ENCODE measurements at places on chromosomes 3 and 15.

- no peak for DNase-seq
Measured at GRCh38 chr15:85531083-85531482, 150.7 kb downstream of the AKAP13 start.

DNA sequence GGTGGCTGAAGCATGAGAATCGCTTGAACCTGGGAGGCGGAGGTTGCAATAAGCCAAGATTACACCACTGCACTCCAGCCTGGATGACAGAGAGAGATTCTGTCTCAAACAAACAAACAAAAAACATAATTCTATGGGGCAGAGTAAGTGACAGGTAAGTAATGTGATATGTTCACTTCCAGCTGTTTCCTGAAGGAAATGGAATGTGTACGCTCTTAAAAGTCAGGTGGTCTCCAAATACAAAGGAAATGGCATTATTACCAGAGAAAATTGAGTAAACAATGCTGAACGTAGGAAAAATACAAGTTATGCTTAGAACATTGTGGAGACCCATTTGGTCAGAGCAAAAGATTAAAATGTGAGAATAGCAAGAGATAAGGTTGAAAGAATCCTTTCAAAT is 278.5 kb downstream of the SCAPER start:
- DNase-seq, result no peak

DNA sequence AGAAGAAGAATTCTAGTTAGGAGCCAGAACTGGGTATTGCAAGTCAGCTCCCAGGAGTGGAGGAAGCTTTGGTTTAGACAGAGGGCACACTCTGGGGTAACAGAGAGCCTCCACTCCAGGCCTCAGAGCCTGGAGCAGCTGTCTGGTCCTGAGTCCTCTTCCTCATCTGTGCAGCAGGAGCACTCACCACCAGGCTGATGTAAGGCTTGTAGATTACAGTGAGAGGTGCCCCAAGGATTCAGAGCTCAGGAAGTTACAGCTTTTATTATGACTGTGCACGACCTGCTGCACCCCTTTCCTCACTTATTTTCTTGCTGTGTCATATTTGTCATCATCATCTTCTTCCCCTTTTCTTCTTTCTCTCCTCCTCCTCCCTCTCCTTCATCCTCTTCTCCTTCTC is 210.4 kb downstream of the ATP10A start:
- no peak for DNase-seq

GRCh38 chr3:120909602-120909878 is 1.5 kb downstream of the STXBP5L start:
- DNase-seq, result no peak

DNA sequence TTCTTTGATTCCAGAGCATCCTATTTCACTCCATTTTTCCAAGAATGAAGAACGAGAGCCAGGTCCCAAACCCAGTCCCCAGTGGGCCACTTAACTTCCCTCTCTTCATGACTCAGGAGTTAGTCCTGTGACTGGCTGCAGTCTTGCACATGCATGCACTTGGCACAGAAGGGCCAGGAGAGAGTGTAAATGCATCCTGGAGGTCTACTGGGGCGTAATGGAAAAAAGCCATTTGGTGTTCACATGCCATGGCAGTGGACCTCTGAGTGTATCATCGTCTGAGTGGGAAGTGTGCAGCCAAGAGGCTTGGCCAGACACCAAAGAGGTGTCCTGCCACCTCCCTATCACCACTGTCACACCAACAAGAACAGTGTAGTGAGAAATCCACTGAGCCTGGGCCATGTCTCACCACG is 15.1 kb upstream of the RFTN1 start:
- no peak for DNase-seq

DNA sequence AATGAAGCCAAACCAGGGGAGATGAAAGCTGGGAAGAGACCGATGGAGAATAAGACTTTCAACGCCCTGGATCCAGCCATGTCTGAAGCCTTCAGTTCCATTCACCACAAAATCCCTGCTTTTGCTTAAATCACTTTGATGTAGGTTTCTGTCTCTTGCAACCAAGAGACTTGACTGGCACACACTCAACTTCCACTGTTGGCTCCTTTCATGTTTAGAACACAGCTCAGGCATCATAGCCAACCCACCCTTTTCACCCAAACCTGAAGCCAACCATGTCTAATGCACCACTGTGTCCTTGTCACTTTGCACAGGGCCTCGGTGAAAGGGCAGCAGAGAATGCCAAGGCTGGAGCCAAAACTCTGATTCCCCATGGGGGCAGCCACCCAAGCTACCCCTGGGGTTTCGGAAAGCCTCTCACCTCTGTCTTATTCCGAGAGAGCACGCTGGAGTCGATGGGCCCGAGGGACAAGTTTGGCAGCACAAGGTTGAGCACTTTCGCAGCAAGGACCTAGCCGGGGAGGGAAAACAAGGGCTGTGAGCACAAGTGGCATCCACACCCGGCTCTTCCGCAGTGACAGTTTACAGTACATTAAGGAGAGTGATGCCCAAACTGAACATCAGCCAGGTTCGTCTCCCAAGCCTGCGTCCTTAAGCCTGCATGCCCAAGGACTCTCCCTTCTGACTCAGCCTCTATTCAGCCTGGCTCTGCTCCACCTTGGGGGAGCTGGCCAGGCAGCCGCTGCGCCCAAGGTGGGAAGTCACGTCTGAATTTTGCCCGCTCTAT is 37.6 kb downstream of the ABTB1 start:
- no peak for DNase-seq

- DNase-seq, result peak; percentile 57
Measured at GRCh38 chr3:95289295-95289694, 1226.4 kb downstream of the NSUN3 start.

- peak; percentile 43 for DNase-seq
Measured at GRCh38 chr15:99014803-99015697, 7.5 kb upstream of the PGPEP1L start.

DNA sequence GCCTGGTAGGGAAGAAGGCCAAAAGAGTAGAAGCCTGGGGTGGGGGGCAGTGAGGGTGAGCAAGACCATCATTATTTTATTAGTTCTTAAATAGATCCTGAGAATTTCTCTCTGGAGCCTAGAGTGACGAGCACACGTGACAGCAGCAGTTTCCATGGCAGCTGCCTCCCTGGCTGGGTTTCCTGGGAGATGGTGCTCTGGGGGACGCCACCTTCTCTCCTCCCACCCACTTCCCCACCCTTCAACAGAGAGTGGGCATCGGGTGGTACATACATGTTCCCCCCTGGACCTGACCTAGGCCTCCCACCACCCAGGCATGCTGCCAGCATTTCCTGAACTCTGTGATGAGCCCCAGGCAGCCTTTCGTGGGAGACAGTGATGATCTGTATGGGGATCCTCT is 12.9 kb downstream of the CELF6 start:
- DNase-seq, result no peak

GRCh38 chr15:46413799-46414198 is 779.0 kb downstream of the SQOR start:
- no peak for DNase-seq

GRCh38 chr3:42499478-42499871 is 3.0 kb upstream of the VIPR1 start:
- no peak for DNase-seq

DNA sequence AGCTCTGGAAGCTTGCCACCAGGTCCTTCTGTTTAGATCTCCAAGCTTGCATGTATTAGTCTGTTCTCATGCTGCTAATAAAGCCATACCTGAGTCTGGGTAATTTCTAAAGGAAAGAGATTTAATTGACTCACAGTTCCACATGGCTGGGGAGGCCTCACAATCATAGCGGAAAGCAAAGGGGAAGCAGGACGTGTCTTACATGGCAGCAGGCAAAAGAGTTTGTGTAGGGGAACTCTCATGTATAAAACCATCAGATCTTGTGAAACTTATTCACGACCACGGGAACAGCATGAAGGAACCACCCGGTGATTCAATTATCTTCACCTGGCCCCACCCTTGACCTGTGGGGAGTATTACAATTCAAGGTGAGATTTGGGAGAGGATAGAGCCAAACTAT is 147.0 kb upstream of the PROK2 start:
- DNase-seq, result no peak

GRCh38 chr3:10351013-10351735 is 30.3 kb upstream of the SEC13 start:
- no peak for DNase-seq

DNA sequence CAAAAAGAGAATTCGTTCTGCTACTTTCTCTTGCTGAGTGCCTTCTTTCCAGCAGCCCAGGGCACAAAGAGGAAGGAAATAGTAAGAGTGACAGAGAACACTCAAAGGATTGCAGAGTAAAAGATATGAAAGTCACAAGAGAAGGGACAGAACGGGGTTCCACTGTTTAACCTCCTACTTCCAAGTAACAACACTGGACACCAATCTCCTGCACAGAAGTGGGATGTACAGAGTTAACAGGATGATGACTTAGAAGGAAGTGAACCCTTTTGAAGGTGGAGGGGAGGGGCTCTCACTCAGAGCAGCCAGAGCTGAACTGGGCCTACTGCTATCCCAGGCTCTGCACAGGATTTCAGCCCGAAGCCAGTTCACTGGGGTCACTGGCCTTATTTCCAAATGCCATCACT is 130.1 kb upstream of the PRICKLE2 start:
- DNase-seq, result peak; percentile 70

DNA sequence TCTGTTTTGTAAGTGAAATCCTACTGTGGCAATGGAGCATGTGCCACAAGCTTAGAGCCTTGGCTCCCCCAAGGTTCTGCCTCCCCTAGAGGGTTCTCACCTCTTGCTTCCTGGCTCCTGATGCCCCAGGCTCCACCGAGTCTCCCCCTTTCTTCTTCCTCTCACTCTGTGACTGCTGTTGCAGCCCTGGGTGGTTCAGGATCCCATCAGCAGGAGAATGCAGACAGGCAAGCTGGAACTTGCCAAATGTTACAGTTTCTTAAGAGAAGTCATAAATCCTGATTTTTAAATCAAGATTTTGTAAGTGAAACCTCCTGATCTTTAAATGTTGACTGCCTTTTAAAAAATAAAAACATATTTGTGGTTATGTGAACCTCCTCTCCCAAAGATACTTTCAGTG is 133.9 kb downstream of the CCNL1 start:
- DNase-seq, result no peak

DNA sequence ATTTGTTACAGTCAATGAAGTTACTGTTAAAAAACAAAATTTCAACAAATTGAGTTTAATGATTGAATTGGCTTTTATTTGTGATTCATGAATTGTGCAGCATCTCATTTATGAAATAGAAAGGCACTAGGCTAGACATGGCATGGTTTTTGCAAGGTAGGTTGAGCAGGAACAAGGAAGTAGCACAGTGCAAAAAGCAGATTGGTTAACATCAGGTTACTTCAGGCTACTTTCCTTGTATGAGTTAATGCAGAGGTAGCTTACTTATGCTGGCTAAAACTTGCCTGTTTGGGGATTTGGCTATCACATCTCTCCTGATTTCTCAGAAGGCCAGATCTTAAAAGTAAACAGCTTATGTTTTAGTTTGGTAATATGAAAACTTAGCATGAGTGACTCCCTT is 23.0 kb upstream of the SV2B start:
- no peak for DNase-seq

DNA sequence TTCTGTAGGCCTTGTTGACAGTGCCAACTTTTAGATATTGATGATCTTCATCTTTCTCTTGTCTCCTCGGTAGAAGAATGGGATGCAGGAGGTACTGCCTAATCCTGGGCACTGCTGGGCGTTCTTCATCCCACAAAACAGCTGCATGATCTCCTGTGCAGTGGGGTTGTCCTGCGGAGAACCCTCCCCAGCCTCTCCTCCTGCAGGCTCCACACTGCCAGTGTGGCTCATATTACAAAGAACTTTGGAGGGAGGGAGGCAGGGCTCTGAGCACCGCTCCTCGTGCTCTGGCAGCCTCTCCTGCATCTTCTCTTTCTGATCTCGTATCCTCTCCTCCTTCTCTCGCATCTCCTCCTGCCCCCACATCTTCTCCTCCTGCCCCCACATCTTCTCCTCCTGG is 7.5 kb downstream of the GOLGA6L2 start:
- no peak for DNase-seq

- DNase-seq, result no peak
Measured at GRCh38 chr15:78789615-78790014, 21.6 kb downstream of the ADAMTS7 start.

GRCh38 chr3:72930754-72931153 is 42.9 kb downstream of the GXYLT2 start:
- no peak for DNase-seq

DNA sequence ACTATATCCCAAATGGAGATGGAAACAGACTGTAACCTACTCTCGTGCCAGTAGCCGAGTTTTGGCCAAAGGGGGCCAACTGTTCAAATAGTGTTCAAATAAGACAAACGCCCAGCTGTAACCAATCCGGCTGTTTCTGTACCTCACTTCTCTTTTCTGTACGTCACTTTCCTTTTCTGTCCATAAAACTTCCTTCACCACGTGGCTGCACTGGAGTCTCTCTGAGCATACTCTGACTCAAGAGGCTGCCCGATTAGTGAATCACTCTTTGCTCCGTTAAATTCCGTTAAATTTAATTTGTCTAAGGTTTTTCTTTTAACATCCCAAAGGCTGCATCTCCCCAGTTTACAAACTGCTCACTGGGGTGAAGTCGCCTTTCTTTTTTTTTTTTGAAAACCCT is 219.2 kb upstream of the P2RY1 start:
- peak; percentile 12 for DNase-seq

GRCh38 chr3:39779511-39780230 is 29.7 kb upstream of the MYRIP start:
- no peak for DNase-seq

- DNase-seq, result no peak
Measured at GRCh38 chr15:32642667-32643435, 1.3 kb downstream of the SCG5 start.

DNA sequence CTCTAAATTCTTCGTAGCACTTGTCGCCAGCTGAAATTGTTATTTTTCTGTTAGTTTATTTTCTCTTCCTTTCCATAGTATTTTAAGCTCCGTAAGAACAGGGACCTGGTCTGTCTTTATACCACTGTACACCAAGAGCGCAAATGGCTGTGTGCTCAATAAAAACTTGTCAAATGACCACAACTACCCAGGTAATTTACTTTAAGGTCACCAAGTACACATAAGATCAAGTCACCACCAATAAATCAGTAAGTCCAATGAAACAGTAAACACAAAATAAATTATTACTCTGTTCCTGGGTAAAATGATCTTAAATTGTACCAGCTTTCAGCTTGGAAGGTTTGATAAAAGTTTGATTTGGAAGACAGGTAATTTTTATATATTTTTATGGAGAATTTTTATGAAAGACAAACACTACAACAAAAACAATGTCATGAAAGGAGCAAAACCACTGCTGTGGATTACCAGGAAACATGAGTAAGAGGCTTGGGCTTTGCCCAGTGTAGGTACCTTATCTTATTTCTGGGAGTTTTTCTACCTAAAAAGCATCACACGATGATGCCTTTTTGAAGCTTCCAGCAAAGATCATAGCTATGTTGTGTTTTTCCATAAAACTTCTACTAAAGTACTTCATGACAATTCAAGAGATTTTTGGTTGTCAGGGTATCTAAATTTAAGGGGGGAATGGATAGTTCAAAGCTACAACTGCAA is 406.8 kb downstream of the SHQ1 start:
- peak; percentile 20 for DNase-seq

DNA sequence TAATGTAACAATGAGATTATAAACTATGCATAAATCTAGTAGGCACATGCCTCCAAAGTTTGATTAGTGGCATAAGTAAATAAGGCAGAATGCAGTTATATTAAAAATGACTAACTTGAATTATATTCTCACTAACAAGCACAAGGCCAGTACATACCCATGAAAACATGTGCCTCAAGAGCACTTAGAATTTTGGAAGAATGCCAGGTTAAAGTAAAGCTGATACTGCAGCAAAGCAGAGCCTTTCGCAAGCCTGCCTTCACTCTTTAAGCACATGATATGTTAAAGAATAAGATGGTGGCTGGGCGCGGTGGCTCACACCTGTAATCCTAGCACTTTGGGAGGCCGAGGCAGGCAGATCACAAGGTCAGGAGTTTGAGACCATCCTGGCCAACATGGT is 49.0 kb downstream of the KBTBD12 start:
- no peak for DNase-seq

GRCh38 chr15:51947124-51947523 is 24.5 kb downstream of the LEO1 start:
- DNase-seq, result no peak

Measured in brain microvascular endothelial cell (primary cell).